ENCODE measurements at places on chromosomes 4 and X. TPM values are rescaled to one million over a fixed set of nuclear protein-coding genes. Genes with fewer than 3 reads are reported as not detected.

TIGD4 gene
- total RNA-seq, result 0.08 TPM

H2BW2 gene
- not detected for total RNA-seq

MAGEA9 gene
- total RNA-seq, result not detected

GAGE12H gene
- total RNA-seq, result not detected

XAGE1A gene
- not detected for total RNA-seq

ASB9 gene
- total RNA-seq, result not detected

HELQ gene
- total RNA-seq, result 11.8 TPM

HTN1 gene
- not detected for total RNA-seq

RGN gene
- 5.6 TPM for total RNA-seq

ZNF630 gene
- 1.5 TPM for total RNA-seq

SLC4A4 gene
- 1.6 TPM for total RNA-seq

F11 gene
- total RNA-seq, result not detected

AMOT gene
- total RNA-seq, result 0.23 TPM

FRG2 gene
- total RNA-seq, result not detected

PASD1 gene
- total RNA-seq, result not detected

UGT2B11 gene
- total RNA-seq, result not detected

IL13RA2 gene
- 2.3 TPM for total RNA-seq

ALAS2 gene
- not detected for total RNA-seq

MAGEA10 gene
- total RNA-seq, result not detected

MGARP gene
- total RNA-seq, result 4.9 TPM

PLS3 gene
- total RNA-seq, result 511 TPM

SH3RF1 gene
- 19.5 TPM for total RNA-seq

CFAP47 gene
- total RNA-seq, result not detected

PPP4R3C gene
- total RNA-seq, result not detected

MGAT4D gene
- not detected for total RNA-seq

PPEF2 gene
- not detected for total RNA-seq

ZNF141 gene
- total RNA-seq, result 4.0 TPM

GAGE2A gene
- total RNA-seq, result not detected

TKTL1 gene
- not detected for total RNA-seq

MCF2 gene
- not detected for total RNA-seq

REPS2 gene
- total RNA-seq, result 0.23 TPM

All from smooth muscle cell of the coronary artery (primary cell).